Activated T-cell treated with anti-CD3 and anti-CD28 coated beads, Interleukin-2, amount 50 U/mL, for 1 hour (primary cell): ENCODE measurements at places on chromosomes 5 and 9.

GRCh38 chr9:88164850-88165249 is 26.6 kb upstream of the SPATA31C2 start:
- DNase-seq, result no peak

DNA sequence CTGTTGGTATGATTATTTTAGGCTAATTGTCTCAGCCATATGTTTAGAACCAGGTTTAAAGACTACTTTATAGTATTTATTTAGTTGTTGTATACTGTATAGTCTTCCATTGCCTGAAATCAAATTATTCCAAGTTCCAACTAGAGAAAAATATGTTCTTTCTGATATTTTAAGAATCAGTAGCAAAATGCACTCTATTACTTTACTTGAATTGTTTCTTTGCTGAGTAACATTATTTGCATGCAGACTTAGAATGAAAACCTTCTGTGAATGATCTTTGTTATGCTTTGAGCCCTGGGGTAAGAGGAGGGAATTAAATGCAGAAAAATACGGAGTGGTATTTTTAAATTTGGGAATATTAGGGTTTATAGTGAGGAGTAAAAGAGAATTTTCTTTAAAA is 47.9 kb downstream of the MEGF10 start:
- DNase-seq, result no peak

DNA sequence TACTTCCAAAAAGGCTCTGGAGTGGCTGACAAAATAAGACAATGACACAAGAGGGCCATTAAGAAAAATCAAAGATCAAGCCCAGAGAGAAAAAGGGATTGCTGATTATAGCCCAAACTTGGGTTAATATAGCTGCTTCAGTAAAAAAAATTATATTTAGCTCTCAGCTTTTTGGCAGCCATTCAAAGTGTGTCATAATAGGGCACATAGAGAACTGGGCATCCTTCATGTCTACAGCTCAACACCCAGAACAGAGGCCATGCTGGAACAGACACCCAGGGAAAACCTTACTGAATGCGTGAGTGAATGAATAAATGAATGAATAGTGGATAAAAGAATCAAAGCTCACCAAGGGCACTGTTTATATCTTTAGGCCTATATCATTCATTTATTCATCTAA is 110.1 kb downstream of the SLIT3 start:
- no peak for DNase-seq

DNA sequence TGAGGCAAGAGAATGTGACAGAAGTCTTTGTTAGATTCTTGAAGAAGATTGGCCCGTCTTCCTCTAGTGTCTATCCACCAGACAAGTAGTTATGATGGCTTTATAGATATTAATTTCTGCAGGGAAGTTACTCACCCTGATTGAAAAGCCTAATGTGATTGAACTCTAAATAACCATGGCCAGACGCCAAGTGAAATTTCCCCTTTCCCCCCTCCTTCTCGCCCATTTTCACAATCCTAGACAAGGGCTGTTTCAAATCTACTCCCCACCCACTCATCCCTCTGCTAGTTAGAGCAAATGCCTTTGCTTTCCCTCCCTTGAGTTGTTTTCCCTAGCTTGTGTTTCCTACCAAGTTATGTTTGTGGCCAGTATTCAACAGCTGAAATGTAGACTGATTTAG is 182.5 kb downstream of the TMEM167A start:
- DNase-seq, result no peak

GRCh38 chr5:87125766-87126165 is 141.9 kb upstream of the RASA1 start:
- no peak for DNase-seq

DNA sequence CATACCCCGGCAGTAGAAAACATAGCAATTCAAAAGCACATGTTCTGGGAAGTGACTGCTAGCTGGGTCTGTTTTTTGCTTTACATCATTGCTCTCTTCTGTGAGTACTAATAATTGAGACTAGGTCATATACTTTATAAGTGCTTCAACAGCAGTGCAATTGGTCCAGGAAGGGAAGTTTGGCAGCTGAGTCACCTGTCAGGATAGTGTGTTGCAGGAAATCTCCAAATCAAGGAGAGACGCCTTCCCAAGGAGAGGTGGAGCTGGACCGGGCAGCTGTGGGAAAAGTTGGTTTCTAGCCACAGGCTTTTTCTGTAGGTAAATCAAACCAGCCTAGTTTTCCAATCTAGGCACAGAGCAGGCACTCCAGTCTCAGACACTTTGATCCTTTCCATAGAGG is 330.1 kb downstream of the ENC1 start:
- no peak for DNase-seq

- no peak for DNase-seq
Observed at GRCh38 chr9:134785325-134786108, 95.1 kb upstream of the FCN2 start.
